Stomach (tissue), 19 donors: ENCODE measurements at places on chromosomes 1 and 21. TPM values are rescaled to one million over a fixed set of nuclear protein-coding genes. Genes with fewer than 3 reads are reported as not detected.
A peak's percentile ranks its signal among the peaks of the same experiment; 100 is the strongest.

DNA sequence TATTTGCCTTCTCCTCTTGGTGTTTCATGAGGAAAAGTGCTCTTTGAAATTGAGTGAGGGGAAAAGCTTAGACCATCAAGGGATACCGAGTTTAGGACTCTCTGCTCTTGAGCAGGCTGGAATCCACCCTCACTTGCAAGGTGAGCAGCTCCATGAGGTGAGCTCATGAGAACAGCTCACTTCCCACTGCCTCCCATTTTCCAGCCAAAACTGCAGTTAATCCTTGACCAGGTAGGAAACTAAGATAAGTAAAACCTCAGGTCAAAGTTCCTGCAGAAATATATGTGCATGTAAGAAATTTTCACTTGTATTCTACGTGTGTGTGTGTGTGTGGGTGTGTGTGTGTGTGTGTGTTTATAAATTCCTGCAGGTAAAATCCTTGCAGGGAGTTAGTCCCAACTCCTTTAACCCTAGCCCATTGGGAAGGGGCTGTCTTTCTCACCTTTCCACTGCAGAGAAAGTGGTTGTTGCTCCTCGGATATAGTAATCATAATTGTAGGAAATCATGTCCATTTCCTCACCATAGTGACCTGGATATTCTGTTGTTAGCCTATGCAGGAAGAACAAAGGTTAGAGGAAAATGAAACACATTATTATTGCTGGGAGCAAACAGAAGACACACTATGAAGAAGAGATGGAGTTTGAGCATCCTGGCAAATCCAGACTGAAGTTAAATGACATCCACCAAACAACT lies 28.3 kb downstream of the DPT start:
- DNase-seq, result no peak

DNA sequence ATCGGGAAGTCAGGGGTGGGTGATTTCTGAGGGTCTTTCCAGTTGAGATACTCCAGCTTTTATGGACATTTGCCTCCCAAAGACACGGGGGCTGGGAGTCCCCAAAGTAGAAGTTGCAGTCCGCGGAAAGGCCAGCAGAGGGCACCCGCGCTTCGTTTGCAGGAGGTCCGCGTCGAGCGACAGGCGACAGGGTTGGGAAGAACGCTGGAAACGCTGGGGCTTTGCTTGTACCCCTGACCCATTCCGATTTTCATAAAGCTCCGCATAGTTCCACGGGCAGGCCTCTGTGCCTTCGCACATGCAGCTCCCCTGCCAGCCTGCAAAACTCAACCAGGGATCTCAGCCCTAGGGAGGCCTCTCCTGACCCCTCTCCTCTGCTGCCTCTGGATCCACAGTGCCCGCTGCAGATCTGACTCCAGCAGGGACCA lies 44.2 kb upstream of the LAPTM5 start:
- peak; percentile 89 for DNase-seq

- no peak for DNase-seq
Measured at GRCh38 chr1:97909266-97909665, 11.6 kb downstream of the DPYD start.

DNA sequence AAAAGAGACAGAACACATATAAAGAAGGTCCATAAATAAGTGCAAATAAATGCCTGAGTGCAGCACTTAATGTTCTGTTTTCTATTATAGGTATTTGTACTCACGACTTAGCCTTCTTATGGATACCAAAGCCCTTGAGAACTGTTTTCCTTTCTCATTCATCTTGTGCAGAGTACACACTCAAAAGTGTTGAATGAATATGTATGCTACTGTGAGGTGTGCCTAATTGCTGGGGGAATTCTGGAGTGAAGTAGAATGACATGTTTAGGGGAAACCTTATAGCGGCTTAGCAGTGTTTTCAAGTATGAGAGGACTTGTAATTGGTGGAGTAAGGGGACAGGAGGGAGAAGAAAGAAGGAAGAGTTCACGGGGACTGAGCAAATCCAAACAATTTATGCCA lies 157.6 kb downstream of the CACNA1E start:
- no peak for DNase-seq

DNA sequence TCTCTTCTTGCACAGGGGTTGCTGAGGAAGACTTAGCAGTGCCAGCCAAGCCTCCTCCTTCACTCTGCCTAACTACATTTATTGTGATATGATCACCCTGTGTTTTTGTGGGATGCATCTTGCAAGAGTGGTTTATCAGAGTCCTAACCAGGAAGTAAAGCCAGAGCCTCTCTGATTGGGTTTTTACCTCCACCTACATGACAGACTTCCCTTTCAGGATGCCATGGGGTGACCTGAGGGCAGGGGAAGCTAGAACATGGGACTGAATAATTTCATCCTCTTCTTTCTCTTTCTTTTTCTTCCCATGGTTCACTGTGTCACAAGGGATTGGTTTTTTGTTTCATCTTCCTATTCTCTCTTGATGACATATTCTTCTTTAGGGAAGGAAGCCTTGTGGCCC lies 146.6 kb downstream of the HHAT start:
- no peak for DNase-seq

- no peak for DNase-seq
Measured at GRCh38 chr1:5348732-5349465, 643.3 kb downstream of the NPHP4 start.

DNA sequence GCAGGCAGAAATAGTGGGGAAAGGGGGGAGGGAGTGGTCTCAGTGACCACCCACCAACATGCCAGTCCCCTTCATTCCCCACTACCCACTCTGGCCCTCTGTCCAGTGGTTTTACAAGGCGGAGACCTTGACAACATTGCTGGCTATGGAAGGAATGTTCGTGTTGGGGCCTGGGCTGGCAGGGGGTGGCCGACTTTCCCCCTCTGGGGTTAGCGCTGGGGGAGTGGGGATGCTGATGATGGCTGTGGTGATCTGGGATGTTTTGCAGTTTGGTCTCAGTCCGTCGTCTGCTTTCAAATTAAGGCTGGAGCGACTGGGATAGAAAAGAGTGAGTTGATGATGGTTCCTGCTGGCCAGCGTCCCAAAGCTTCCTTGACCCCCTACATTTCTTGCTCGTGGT lies 20.3 kb downstream of the DDX20 start:
- no peak for DNase-seq

The SH2D5 gene
- not detected for total RNA-seq

The IL12RB2 gene
- not detected for total RNA-seq

The ALPL gene
- total RNA-seq, result not detected

The EGLN1 gene
- 18.1 TPM for total RNA-seq
